ENCODE measurements at places on chromosomes 12 and 14.

- no peak for DNase-seq
Observed at GRCh38 chr12:15634010-15634683, 155.0 kb downstream of the EPS8 start.

DNA sequence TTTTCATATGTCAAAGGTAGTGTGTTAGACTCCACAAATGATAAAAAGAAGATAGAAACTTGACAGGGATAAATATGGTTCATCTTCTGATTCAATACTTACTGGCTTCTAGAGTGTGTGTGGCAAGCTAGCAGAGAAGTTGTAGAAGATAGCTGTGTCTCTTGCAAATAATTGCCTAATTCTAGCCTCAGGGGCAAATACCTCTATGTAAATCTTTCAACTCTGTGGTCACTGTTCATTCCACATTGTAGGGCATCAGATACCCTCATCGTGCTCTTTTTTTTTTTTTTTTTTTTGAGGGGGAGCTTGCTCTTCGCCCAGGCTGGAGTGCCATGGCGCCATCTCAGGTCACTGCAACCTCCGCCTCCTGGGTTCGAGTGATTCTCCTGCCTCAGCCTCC lies 1.7 kb downstream of the OLR1 start:
- DNase-seq = no peak

- DNase-seq = no peak
Observed at GRCh38 chr14:84435820-84436324, 1094.1 kb upstream of the FLRT2 start.

DNA sequence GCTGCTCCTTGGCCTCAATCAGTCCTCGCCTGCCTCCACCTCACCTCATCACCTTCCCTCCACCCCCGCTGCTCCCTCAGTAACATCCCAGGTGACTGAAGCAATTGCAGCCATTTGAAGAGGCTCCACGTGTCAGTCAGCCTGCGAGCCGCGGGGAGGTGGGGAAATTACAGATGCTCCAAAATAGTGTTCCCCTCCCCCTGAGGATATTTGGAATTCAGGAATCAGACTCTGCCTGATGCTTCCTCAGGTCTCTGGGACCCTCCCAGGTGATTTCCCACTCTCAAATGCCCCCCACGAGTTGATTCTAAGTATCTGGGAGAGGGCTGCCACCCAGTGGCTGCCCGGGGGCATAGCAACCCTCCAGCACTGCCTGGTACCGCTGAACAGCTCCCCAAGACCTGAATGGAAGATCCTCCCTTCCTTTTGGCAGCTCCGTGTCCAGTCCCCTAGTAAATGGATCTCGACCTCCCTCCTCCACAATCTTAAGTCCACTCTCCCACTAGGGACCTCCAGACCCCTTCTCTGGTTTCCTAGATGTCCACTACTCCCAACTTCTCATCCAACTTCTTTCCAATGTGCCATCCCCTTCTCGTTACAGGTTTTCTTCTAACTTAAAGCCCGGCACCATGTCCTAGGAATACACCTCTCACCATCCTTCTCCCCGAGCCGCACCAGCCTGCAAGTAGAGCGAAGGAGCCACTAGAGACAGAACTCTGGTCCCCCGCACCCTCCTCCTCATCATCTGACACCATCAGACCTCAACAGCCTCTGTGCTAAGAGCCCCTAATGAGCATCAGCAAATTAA lies 1.4 kb upstream of the ASIC1 start:
- no peak for DNase-seq

GRCh38 chr12:26058308-26058707 lies 66.5 kb downstream of the BHLHE41 start:
- no peak for DNase-seq

GRCh38 chr12:78383414-78383813 lies 481.2 kb upstream of the SYT1 start:
- DNase-seq = no peak

DNA sequence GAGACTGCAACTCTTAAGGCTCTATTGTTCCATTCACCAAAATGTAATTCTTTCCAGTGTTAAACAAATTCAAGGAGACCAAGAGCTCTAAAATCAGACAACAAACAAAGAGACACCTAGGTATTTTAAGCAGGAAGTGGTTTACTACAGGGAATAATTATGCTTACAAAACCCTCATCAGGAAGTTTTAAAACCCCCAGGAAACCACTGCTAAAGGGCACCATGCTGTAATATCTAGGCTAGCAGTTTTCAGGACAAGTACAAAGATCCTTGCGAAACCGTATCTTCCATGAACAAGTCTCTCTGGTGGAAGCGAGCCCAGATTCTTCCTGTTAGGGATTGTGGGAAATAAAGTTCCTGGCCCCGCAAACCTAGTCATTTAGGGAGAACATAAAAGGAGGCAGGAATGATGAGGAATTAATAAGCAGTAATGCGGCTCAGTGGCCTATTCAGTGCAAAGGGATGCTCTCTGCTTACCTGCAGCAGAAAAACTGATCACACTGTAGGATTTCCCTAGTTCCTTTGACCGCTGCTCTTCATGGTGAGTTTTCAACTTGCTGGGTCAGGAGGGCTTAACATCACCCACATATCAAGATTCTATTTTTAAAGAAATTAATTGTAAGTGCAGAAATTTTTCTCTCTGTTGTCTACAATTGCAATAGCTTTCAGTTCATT lies 42.8 kb downstream of the ACSM4 start:
- no peak for DNase-seq

- DNase-seq = no peak
Observed at GRCh38 chr12:118704527-118705241, 276.7 kb upstream of the SRRM4 start.

GRCh38 chr14:89117012-89117411 lies 292.6 kb downstream of the TTC8 start:
- no peak for DNase-seq

DNA sequence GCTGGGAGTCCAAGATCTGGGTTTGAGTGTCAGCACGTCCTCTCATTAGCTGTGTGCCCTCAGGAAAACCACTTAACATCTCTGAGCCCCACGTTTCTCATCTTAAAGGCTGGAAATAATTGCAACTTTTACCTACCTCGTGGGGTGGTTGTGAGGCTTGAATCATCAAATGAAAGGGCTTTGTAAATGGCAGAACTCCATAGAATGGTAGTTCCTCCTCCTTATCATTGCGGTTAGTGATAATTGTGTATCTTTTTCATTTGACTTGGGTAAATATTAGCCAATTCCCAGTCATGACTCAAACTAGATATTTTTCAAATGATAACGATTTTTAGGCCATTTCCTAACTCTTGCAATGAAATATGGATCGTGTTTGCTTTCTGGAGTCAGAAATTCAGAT lies 205.5 kb downstream of the CHST11 start:
- no peak for DNase-seq

- DNase-seq = peak; percentile 43
Observed at GRCh38 chr12:49388682-49389386, 21.6 kb downstream of the SPATS2 start.

DNA sequence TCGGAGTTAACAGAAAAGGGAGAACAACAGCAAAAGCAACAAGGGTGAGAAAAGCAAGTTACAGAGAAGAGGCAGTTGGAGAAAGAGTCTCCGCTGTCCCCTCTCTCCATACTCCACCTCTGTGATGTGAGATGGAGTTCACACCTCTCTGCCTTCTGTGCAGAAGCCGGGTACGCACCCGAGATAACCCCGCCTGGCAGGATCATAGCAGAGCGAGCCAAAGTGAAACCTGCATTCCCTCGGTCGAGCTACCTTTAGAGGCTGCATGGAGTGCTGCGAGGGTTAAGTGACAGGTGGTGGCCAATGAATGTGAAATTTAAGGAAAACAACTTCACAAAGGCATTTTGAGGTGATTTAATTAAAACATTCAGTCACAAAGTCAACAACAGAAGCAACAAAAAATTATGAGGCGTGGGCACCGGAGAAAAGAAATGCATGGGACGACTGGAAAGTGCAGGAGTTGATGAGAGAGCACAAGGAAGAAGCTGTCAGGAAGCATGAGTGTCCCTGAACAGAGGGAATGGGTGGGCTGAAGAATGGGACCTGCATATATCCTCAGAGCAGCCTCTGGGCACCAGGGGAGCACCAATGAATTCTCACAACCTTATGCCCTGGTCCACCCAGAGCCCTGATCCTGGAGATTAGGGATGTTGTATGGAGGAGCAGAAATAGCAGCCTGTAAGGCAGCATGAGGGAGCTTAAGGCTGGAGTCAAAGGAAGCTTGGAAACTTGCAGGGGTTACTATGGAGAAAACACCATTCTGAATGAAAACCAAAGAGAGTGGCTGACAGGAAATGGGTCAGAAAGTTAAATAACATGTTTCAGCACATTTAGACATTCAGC lies 208.3 kb downstream of the EMP1 start:
- DNase-seq = no peak

DNA sequence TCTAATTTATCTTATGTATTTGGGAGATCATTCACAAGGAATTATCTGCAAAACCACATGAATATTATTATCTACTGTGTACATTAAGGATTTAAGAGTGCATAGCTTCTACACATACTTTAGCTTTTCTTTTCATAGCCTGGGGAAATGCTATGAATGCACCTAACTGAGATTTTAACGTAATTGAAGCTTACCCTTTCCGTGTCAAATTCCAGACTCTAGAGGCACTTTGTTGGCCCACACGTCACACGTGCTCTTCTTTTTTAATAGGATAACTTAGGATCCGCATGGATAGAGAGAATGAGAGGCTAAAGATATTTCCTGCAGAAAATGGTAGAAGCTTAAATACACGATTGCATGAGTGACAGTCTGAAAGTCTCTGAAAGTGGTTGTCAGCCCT lies 481.1 kb downstream of the PCNX1 start:
- no peak for DNase-seq

DNA sequence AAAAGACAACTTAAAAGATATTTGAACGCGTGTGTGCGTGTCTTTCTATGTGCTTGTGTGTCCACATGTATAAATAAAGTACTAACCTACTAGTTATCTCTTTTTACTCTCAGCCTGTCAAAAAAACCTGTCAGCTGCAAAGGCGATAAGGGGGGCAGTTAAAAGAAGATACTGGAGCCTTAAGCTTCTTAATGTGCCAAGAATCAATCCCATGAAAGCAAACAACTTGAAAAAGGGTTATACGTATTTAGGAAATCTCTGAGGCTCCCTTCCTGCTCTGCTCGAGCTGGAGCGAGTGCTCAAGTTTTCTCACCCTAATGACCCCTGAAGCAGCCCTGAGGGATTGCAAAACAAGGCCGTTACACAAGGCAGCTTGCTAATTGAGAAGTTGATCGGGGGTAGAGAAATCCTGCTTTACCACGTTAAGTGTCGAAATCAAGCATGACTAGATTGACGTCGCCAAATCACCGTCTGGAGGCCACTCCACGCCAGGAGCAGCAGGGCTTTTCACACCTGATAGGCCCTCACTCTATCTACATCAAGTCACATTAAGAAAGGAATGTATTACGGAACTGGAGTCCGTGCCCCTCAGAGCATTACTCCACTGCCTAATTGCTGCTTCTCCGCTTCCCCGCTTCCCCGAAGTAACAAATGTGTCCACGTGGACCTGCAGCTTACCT lies 32.4 kb downstream of the LMO3 start:
- no peak for DNase-seq

DNA sequence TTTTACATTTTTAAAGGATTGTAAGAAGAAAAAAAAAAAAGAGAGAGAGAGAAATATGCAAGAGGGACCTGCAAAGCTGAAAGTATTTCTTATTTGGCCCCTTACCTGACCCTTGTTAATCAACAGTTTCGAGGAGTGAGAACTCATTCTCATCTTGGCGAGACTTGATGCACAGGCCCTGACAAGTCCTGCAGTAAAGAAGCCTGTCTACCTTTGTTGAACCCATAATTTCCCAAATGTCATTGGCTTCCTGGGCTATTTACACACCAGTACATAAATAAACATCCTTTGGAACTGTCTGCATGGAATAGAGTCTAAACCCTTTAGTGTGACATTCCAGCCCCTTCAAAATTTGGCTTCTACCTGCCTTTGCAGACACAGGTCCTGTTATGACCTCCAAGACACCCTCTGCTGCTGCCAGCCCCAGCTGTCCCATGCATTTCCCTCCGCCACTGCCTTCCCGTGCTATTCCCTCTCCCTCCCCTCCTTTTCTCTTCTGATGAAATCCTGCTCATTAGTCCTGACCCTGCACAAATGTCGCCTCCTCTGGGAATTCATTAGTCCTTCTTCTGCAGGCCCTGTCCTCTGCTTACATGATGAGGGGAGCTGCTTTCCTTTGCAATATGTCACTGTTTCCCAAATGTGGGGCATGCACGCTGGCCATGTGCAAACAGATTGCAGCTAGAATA lies 35.1 kb downstream of the MYL2 start:
- DNase-seq = no peak

GRCh38 chr12:102966200-102966863 lies 8.9 kb downstream of the ASCL1 start:
- DNase-seq = no peak

DNA sequence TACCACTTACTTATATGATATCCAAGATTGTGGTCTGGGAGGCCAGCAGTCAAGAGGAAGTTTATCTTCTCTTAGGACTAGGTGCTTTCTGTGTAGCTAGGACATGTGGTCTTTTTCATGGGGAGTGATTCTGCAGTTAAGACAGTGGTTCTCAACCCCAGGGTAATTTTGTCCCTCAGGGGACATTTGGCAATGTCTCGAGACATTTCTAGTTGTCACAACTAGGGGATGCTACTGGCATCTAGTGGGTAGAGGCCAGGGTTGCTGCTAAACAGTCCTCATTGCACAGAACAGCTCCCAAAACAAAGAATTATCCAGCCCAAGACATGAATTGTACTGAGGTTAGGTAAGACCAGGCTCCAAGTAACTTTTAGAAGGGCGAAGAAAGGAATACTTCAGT lies 20.0 kb downstream of the AMDHD1 start:
- no peak for DNase-seq

DNA sequence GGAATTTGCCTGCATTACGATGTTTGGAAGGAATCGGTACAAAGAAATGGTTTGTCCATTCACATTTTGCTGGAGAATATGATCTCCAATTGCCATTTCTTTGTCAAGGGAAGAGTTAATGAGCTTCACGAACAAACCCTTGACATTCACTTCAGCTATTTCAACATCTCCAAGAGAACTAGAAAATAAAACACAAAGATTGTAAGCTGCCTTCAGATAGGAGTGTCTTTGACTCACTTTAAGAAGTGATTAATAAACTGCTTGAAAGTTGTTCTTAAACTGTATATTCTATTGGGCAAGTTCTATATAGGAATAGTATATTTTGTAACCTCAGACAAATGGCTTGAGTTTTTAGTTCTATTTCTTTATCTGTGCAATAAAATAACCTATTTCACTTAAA lies 26.3 kb downstream of the LMNTD1 start:
- DNase-seq = no peak

- DNase-seq = no peak
Observed at GRCh38 chr12:41962171-41962572, 182.5 kb downstream of the GXYLT1 start.

GRCh38 chr14:34246206-34246605 lies 215.8 kb downstream of the SPTSSA start:
- no peak for DNase-seq

- DNase-seq = no peak
Observed at GRCh38 chr12:100845095-100845494, 50.5 kb downstream of the ANO4 start.

- DNase-seq = no peak
Observed at GRCh38 chr14:48826058-48826457, 760.1 kb downstream of the RPS29 start.

DNA sequence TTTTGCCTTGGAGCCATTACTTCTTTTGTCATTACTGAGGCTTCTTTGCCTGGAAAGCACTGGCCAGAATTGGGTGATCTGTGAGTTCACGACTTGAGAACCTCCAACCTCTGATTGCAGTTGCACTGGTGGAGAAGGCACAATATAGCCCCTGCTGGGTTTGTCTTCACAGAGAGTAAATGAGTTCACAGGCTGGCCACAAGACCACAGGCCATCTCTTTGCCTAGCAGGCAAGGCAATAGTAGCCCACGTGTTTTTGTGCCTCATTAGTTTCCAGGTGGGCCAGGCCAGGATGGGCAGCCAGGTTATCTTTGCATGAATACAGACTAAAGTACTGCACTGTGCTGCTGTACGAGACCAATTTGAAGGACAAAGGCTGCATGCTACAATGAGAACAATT lies 468.8 kb downstream of the NRXN3 start:
- no peak for DNase-seq
